ENCODE measurements at places on chromosomes 2 and 18.

DNA sequence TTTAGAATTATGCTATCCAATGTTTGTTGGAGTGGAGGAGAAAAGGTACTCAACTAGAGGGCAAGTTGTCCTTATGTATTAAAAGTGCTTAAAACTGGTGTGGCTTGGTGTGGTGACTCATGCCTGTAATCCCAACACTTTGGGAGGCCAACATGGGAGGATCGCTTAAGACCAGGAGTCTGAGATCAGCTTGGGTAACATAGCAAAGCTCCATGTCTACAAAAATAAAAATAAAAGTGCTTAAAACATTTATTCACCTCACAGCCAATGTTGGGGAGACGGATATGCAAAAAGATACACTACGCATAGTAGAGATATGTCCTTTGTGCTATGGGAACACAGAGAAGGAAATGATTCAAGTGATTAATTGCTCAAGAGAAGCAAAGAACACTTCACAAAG, 19.3 kb upstream of the TNFAIP6 start:
- DNase-seq: no peak

- no peak for DNase-seq
Measured at GRCh38 chr2:223724861-223725260, 112.5 kb downstream of the AP1S3 start.

DNA sequence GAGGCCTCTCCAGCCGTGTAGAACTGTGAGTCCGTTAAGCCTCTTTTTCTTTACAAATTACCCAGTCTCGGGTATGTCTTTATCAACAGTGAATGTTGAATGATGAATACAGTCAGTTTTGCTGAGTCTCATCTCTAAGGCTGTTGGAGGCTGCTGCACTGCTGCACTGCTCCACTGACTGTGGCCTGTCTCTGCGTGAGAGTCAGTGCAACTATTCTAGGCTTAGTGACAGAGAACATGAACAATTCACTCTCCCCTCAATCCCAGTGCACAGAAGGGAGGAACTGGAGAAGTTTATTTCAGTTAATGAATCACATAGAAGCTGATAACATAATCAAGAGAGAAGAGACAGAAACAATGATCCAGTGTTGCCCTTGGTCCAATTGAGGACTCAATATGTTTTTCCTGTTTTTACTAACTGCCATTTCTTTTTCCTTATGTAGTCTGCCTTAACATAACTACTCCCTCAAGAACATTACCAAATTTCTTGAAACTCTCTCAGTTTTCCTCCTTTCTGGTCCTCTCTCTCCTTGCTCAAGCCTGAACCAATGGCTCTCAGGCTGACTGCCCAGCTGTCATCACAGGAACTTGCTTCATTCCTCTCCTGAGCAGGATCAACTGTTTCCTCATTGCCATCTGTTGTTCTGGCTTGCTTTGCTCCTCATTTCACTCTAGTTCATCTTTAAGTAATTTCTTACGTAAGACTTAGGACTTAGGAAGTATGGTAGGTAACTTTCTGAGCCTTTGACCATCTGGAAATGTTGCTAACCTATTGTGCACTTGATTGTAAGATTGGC, 483.2 kb downstream of the METTL4 start:
- no peak for DNase-seq

GRCh38 chr2:314561-315336, 26.9 kb upstream of the ALKAL2 start:
- no peak for DNase-seq

GRCh38 chr2:238015705-238016104, 45.1 kb upstream of the SCLY start:
- no peak for DNase-seq

GRCh38 chr2:219037783-219038499, 3.4 kb downstream of the CFAP65 start:
- no peak for DNase-seq

DNA sequence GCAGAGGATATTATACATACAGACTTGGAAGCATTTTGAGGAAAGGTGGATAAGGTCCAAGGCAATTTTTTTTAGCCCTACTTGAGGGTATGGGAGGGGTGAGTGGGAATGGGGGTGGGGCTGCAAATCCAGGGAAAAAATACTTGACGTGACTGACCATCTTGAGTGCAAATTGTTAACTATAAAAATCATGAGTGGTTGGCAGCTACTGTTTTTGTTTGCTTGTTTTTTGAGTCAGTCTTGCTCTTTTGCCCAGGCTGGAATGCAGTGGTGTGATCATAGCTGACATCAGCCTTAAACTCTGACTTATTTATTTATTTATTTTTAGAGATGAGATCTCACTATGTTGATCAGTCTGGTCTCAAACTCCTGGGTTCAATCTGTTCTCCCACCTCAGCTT, 458.8 kb downstream of the PIK3C3 start:
- no peak for DNase-seq

- no peak for DNase-seq
Measured at GRCh38 chr18:9824474-9824832, 61.3 kb upstream of the TXNDC2 start.

DNA sequence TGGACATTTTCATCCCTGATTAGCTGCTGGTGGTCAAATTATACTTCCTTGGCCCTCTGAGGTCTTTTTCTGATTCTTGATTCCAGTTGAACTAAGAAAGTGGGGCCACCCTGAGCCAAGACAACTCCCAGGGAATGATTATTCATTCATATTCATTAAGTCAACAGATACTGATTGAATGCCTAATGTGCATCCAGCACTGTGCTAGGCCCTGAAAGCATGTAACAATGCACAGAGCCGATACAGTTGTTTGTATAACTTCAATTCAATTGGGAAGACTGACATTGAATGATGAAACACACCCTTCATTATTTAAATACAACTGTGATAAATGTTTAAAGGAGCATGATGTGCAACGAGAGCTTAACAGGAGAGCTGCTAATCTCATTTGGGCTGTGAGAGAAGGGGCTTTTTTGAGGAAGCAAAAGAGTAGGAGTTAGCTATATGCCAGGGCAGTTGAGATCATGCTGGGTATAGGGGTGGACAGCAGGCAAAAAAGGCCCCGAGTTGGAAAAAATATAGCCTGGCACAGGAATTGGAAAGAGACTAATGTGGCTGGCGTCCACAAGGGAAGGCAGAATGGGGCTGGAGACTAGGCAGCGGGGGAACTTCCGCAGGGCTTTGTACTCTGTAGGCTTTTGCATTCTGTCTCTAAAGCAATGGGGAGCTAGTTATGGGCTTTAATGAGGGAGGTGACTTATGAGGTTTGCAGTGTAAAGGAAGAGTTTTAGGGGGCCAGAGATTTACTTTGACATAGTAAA, 57.2 kb upstream of the ACVR1 start:
- no peak for DNase-seq

DNA sequence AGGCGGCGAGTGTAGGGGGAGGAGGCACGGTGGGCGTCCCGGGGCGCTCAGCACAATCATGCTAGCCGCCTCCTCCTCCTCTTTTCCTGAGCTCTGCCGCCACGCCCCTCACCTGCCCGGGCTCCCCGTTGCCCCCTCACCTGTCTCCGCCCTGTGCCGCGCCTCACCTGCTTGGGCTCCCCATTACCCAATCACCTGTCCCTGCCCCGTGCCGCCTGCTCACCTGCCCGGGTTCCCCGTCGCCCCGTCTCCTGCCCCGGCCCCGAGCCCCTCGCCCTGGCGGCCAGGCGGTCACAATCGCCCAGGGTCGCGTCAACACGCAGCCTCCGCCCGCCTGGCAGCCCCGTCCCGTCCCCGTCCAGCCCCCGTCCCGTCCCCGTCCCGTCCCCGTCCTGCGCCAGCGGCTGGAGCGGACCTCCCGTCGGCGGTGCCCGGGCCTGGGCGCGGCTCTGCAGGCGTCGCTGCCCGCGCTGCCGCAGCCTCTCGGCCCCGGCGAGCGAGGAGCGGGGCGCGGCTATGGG, at the start of gene DCDC2C:
DCDC2C (plus strand) TSS at position 340 of the 521 bp plus-strand sequence; CDS start at position 517, 177 bp downstream.
- no peak for DNase-seq

GRCh38 chr18:30852980-30853379, 189.6 kb downstream of the DSC3 start:
- no peak for DNase-seq

DNA sequence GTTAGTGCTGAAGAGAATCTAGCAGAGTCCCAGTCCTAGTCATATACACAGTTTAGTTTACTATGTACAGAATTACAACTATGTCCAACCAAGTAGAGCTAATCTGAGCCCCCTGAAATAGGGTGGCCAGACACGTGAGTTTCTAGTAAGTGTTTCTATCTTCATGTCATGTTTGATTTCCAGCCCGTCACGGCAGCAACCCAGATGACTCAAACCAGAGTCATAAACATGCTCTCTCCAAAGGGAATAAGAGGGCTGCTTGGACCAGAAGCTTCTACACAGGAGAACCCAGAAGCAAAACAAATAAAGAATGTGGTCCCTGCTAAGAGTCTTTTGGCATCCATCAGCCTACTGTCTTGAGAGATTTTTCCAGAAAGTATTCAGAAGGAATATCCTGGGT, 64.9 kb upstream of the WIPF1 start:
- no peak for DNase-seq

DNA sequence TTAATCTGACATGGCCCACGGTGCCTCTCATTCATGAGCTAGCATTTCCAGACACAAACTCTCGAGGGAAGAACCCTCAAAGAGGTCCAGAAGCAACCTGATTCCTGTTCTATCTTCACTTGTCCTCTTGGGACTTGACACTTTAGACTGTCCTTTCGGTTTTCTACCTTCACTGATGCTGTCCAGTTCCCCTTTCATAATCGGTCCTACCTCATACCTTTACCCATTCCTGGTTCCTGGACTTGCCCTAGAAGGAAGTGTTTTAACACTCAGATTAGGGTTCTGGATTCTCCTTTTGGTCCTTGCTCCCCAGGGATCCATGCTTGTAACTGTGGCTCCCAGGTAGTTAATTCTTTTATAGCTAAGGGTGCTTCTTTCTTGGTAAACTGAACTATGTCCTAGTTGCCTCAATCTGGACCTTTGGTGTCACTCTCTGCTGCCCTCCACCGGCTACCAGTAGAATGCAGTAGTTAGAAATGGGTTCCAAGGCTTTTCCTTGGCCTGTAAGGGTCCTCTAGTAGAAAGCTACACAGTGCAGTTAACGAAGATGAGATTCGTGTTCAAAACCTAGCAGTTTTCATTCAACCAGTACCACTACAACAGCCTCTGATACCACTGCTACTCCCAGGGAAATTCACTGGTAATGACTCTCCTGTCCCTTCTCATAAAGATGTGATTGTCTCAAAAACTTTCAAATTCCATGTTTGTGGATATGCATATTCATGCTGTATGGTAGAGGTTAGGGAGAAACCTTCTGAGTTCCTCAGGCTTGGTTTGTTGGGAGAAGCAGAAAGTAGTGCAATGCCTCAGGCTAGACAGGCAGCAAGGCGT, 178.1 kb upstream of the CYP26B1 start:
- DNase-seq: no peak

Measured in activated effector memory CD4-positive, alpha-beta T cell treated with Interleukin-2 at 50 U/mL for 16 hours (primary cell).